ENCODE measurements at places on chromosomes 3 and 15.

DNA sequence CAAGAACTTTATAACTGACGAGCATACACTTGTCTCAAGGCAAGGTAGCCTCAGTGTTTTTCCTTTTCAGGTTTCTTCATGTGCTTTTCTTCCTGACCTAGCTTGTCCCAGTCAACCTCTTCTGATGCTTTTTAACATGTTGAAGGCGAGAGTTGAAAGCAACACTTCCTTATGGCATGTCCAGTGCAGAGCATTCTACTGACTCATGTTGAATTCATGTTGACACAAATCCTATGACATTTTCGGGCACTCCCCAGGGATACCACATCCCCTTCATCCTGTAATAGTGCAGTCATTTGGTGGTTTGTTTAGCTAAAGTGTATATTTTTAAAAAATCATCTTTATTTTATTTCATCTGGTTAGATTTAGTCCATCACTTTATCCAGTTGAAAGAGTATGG, 75.9 kb upstream of the CBLB start:
- no peak for DNase-seq

GRCh38 chr3:52982839-52983238, 63.0 kb downstream of the SFMBT1 start:
- peak; percentile 31 for DNase-seq

DNA sequence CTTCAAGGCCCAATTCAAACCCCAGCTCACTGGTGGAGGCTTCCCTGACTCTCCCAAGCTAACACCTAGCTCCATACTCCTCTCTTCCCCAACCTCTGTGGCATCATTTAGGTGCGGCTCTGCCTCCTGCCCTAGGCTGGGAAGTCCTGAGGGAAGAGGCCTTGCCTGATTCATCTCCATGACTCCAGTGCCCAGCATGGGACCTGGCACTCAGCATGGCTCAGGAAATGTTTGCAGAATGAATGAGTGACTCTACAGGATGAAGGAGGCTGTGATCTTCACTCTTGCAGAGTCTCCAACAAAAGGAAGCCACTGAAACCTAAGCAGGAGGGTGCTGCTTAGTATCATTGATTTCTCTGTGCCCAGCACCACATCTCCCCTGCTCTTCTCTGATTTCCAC, 34.5 kb upstream of the INSYN1 start:
- DNase-seq: no peak

DNA sequence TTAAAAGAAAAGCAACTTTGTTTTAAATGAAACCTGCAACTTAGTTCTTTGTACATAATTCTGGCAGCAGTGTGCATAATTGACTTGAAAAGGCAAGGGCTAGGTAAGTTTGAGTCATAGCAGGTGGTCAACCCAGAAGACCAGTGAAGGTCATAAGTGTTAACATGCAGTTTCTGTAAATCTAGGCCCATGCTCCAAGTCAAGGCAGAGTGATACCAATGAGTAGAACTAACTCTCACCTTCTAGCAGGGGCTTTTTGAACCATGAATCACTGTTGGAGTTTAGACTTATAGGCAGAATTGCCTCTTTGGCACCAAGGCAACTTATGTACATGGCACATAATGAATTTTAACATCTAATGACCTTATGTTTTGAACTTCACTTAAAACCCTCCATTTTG, 29.5 kb upstream of the IL20RB start:
- no peak for DNase-seq

- DNase-seq: no peak
These were observed 68.8 kb upstream of the MEX3B start for GRCh38 chr15:82114660-82115059.

- no peak for DNase-seq
These were observed 71.7 kb downstream of the RPLP1 start for GRCh38 chr15:69524296-69524695.

GRCh38 chr3:120147072-120147871, 53.0 kb upstream of the GSK3B start:
- peak; percentile 65 for DNase-seq

DNA sequence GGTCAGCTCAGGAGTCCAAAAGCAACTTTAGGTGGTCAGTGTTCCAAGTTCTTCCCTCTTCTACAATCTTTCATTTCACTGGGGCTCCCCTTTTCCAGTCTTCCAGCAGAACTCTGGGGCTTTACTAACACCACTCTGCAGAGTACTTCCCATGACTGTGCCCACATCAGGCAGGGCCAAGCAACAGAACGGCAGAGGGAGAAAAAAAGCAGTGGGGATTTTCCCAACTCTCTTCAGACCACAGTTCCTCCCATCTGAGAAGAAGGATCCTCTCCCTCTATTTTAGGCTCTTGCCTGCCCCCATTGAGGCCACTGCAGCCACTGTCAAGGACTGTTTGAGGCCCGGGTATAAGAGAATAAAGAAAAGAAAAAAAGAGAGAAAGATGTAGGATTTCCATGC, 70.7 kb downstream of the TTBK2 start:
- DNase-seq: no peak

GRCh38 chr3:31948280-31948679, 32.8 kb downstream of the OSBPL10 start:
- no peak for DNase-seq

GRCh38 chr3:173553635-173554280, 156.2 kb downstream of the NLGN1 start:
- DNase-seq: no peak

DNA sequence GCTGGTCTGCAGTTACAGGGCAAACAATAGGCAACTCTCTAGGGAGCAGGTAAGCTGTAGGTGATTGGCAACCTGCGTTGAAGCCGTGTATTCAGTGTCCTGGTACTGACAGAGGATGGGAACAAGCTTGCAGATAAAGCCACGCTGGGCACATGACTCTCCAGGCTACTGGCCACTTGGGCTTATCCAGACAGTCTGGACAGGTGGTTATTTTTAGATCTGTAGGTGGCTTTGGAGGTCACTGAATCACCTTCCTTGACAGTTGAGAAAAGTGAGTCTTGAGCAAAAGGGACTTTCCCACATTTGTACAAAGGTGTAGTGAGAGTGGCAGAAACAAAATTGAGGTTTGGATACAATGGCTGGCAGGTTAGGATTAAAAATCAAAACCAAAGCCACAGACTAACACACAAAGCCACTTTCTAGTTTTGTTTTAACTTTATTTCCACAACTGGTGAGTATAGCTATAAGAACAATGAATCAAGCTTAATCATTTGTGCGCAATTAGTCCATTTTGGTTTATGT, 22.3 kb upstream of the IL1RAP start:
- peak; percentile 41 for DNase-seq

GRCh38 chr3:169948559-169949448, 17.8 kb upstream of the SEC62 start:
- DNase-seq: no peak

DNA sequence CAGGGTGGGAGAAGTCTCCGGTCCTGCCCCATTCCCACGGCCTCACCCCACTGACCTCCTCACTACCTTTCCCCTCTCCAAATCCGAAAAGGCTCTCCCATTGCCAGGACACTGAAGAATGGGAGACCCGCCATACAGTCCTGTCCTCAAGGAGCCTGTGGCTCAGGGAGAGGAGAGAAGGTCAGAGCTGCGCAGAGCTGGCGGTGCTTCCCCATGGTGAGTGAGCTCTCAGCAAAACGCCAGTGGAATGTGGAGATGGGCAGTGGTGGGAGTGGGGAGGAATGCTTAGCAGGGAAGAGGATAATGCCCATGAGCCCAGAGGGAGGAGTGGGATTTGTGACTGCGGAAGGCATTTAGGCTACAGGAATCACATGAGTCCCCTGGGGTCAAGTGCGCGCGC, 20.1 kb downstream of the FAM43A start:
- DNase-seq: no peak

- DNase-seq: no peak
These were observed 647.0 kb upstream of the SGO1 start for GRCh38 chr3:20832963-20833362.

- no peak for DNase-seq
These were observed 76.4 kb downstream of the DAPK2 start for GRCh38 chr15:63969652-63970421.

GRCh38 chr15:95162069-95162468, 930.7 kb downstream of the MCTP2 start:
- no peak for DNase-seq

GRCh38 chr15:65470866-65471265, 46.6 kb downstream of the DPP8 start:
- DNase-seq: no peak

DNA sequence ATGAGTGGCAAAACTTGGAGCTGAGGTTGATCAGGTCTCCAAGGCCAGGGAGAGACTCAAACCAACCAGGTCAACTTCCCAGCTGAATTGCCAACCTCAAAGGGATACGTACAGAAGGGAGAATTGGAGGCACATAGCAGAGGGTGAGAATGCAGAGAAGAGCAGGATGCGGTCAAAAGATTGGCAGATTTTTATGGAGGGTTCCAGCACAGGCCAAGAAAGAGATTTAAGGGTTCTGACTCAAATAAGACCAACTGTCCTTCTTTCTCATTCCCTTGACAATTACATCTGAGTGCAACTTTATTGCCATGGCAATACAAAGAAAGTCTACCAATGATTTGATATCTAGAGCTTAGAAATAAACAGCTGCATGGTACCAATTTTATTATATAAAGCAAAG, 33.2 kb downstream of the SCG5 start:
- DNase-seq: no peak

DNA sequence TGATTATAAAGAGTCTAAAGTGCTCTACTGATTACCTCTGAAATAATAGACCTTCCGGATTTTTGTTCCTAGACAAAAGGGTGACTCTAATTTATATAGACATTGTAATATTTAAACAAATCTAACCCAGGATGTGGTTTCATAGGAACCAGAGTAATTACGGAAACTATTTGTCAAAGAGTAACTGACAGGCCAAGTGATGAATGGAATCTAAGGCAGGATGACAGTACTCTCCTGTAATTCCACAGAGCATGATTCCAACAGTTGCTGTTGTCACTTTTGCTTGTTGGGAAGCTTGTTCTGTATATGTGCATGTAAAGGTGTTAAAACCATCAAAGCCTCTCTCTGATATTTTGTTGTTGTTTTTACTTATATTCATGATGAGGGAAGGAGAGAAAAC, 1141.0 kb downstream of the IGSF11 start:
- DNase-seq: no peak

DNA sequence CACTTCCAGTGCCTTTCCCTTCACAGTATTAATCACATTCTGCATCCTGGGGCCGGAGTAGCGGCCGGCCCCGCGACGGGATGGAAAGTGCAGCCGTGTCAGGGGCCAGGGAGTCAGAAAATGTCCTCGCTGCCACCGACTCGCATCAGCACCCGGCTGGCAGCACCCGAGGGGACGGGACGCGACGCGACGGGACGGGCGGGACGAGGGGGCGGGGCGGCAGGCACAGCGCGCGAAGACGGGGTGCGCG, 353 bp downstream of the ATG3 start:
- peak; percentile 89 for DNase-seq

DNA sequence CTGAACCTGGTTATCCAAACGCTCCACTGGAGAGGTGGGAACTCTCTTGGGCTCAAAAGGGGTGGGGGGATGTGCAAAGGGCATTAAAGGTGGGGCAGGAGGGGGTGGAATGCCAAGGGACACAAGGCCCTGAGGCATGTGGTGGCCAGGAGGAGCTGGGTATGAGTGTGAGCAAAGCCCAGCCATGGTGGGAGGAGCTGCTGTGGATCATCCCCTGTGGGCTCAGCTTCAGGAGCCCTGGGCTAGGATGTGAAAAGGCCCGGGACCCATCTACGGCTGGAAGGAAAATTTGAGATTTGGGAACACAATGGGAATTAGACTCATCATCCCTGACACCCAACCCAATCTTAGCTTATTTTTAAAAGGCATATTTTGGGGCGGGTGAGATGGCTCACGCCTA, 33.3 kb downstream of the MGLL start:
- no peak for DNase-seq

- DNase-seq: no peak
These were observed 9.3 kb downstream of the TRA2B start for GRCh38 chr3:185928496-185928895.

DNA sequence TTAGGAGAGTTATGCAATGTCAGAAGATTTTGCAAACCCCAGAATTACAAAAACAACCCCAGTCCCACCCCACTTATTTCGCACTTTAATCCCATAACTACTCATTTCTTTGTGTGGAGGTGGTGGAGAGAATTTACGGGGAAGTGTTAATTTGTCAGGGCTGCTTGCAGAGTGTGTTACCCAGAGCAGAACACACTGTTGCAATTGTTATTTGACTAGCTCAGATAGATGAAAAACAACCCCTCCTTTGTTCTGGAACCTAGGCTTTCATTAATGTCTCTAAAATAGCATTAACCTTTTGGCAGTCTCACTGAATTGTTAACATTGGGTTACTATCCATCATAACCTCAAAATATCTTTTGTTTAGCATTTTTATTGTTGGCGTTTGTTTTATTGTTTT, 55.8 kb upstream of the MINAR1 start:
- no peak for DNase-seq

GRCh38 chr3:119599558-119600174, 2.0 kb downstream of the PLA1A start:
- no peak for DNase-seq

- DNase-seq: no peak
These were observed at the start of gene CAPN3 for GRCh38 chr15:42359249-42359648. Gene CAPN3 (plus strand): TSS chr15:42359501. CDS start chr15:42359806, 305 bp downstream.

- DNase-seq: no peak
These were observed 15.5 kb downstream of the PLA1A start for GRCh38 chr3:119613201-119613600.

DNA sequence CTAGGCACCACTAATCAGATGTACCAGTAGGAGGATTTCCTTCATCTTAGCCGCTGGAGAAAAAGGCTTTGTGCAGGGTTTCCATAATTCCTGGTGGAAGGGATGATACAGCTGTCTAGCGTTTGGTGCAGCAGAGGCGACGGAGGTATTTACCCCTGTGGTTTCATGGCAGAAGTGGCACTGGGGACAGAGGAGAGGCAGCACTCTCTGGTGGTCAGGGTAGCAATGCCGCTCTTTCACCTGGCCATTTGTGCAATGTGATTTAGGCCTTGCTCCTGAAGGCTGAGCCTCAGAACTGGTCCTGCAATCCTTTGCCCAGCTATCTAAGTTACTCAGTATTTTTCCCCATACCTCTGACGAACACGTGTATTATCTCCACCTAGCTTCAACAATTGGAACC, 47.1 kb upstream of the BNIP2 start:
- DNase-seq: no peak

- no peak for DNase-seq
These were observed 185.2 kb upstream of the TSC22D2 start for GRCh38 chr3:150222691-150223489.

DNA sequence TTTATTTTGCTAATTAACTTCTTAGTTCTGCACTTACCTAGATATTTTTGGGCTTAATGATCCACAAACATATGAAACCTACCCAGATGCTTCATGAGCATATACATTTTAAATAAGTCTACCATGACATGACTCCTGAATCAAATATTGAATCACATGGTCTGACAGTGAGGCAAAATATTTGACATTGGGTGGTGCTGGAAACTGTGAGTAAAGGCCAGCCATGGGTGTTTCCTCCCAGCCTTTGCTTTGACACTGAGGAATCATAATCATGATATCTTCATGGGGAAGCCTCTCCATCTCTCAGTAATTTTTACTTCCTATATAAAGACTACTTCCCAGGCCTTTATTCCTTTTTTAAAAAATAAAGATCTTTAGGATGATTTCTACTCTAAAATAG, 22.8 kb upstream of the SSR3 start:
- DNase-seq: no peak

GRCh38 chr3:62839748-62840147, 35.5 kb downstream of the CADPS start:
- no peak for DNase-seq
